ENCODE measurements at places on chromosomes 13 and 19. TPM values are rescaled to one million over a fixed set of nuclear protein-coding genes. Genes with fewer than 3 reads are reported as not detected.

DNA sequence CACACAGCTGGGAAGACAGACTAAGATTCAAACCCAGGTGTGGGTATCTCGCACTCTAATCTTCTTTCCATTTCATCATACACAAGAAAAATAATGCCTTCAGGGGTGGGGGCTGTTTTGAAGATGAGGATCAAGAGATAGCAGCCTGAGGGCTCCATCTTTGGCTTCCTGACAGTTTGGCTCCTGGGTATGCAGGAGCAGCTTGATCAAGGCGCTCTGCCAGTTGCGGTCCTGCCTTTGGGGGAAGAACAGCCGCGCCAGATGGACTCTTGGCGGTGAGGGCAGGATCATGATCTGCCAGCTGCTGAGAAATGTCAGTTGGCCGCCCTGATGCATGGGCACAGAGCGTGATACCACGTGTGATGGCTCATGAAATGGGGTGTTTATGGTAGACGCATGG is 119.1 kb downstream of the IER2 start:
- DNase-seq: no peak

- no peak for DNase-seq
These were observed 4.8 kb upstream of the OXGR1 start for GRCh38 chr13:96999091-96999490.

- DNase-seq: no peak
These were observed 13.1 kb upstream of the GTF3A start for GRCh38 chr13:27411341-27411740.

The ERICH4 gene
- not detected for total RNA-seq

GRCh38 chr13:94515374-94515773 is 35.9 kb upstream of the DCT start:
- no peak for DNase-seq

The KHSRP gene
- total RNA-seq: 499 TPM

- DNase-seq: no peak
These were observed 11.0 kb upstream of the DOCK6 start for GRCh38 chr19:11273296-11273695.

- no peak for DNase-seq
These were observed 88.4 kb upstream of the IRS2 start for GRCh38 chr13:109874484-109875454.

DNA sequence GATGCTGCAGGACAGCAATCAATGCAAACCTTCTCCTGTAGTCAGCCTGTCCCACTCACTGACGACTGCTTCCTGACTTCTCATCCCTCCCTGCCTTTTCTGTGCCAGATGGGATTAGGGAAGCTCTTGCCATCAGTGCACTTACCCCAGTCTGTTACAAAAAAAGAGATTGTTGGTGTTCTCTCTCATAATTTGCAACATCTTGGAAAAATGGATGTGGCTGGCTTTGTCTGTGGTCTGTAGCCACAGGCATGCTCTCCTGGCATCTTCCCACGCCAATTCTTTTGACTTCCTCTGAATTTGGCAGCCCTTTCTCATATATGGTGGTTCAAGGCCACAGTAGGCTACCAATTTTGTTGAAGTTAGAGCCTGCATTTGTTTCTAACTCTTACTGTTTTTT is 11.6 kb upstream of the HTR2A start:
- DNase-seq: no peak

The MADCAM1 gene
- 2.0 TPM for total RNA-seq

DNA sequence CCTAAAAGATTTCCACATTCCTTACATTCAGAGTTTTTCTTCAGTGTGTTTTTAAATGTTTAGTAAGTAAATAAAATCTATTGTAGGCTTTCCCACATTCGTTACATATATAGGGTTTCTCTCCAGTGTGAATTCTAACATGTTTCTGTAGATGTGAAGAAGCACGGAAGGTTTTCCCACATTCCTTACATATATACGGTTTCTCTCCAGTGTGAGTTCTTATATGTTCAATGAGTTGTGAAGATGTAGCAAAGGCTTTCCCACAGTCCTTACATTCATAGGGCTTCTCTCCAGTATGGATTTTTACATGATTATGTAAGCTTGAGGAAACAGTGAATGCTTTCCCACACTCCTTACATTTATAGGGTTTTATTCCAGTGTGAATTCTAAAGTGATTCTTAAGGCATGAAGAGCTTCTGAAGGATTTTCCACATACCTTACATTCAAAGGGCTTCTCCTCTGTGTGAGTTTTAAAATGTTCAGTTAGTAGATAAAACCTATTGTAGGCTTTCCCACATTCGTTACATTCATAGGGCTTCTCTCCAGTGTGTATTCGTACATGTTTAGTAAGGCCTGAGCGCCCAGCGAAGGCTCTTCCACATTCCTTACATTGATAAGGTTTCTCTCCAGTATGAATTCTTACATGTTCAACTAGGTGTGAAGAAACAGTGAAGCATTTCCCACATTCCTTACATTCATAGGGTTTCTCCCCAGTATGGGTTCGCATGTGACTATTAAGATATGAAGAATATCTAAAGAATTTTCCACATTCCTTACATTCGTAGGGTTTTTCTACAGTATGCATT is 18.2 kb downstream of the ZNF121 start:
- no peak for DNase-seq

The GPR183 gene
- total RNA-seq: not detected

The FCGBP gene
- total RNA-seq: 1.1 TPM

The PSG2 gene
- total RNA-seq: not detected

The CEACAM20 gene
- not detected for total RNA-seq

- DNase-seq: no peak
These were observed 31.3 kb upstream of the ASF1B start for GRCh38 chr19:14167576-14168138.

DNA sequence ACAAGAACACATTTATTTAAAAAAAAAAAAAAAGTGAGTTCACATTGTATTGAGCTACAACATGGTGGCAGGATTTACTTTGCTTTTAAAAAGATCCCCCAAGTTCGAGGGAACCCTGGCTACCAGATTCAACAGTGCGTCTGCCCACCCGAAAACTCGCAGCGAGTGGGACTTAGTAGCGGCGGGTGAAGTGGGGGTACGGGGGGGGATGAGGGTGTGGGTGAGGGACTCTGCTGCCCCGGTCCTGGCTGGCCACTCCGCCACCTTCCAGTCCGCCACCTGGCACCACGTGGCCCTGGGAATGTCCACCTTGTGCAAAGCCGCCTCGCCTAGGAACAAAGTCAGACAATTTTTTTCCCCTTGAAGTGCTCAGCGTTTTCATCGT is 19.3 kb upstream of the TINCR start:
- no peak for DNase-seq

DNA sequence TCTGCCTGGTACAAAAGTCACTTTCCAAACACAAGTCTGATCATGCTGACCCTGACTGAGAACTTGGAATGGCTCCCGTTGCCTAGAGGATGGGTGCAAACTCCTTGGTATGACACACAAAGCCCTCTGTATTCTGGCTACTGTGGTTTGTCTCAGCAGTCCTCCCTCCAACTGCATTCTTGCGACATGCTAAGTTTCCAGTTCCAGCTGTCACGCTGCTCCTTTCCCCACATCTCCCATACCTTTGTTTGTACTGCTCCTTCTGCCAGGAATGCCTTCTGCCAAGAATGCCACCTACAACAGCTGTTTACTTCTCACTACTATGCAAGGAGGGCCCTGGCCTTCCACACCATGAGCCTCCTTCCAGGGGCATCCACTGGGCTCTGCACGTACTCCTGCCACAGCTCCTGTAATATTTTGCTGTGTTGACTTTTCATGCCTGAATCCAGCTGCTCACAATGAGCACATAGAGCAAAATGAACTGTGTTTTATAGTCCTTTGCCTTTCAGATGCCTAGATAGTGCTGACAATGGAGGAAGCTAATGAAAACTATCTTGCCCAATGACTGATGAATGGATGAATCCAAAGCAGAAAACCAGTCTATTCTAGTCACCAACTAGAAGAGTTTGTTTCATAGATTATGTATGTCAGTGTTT is 543.7 kb downstream of the EFNB2 start:
- no peak for DNase-seq

The LCP1 gene
- total RNA-seq: 565 TPM

DNA sequence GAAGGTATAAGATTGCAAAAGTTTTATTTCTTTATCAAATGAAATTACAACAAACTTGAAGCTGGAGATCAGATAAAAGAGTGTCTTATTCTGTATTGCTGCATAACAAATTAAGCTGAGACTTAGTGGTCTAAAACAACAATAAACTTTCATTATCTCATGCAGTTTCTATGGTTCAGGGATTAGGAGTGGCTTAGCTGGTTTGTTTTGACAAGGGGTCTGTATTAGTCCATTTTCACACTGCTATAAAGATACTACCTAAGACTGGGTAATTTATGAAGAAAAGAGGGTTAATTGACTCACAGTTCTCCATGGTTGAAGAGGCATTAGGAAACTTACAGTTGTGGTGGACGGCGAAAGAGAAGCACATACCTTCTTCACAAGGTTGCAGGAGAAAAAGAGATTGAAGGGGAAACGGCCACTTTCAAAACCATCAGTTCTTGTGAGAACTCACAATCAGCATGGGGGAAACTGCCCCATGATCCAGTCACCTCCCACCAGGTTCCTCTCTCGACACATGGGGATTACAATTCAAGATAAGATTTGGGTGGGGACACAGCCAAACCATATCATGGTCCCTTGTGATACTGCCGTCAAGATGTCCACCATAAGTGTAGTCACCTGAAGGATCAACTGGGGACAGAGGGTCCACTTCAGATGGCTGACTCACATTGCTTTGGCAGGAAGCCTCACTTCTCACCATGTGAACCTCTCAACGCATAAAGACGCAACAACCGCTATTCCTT is 97.8 kb downstream of the RNF17 start:
- DNase-seq: no peak

- no peak for DNase-seq
These were observed 37.3 kb downstream of the KLF2 start for GRCh38 chr19:16361926-16362325.

- DNase-seq: no peak
These were observed 6.0 kb upstream of the BSG start for GRCh38 chr19:566403-566802.

The UBE2S gene
- 321 TPM for total RNA-seq

DNA sequence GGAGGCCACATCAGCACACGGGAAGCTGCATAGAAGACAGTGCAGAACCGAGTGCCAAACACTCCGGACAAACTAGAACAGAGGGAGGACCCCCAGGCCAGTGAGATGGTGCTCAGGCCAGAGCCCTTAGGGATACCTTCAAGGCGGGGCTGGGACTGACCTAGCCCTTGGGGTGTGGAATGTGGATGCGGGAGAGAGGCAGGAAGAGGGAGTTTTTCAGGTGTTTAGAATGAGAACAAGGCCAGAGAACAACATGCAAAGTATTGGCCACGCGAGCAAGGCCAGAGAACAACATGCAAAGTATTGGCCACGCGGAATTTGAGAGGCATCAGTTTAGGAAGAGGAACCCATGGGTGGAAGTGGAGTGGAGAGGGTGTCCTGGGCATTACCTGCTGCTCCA is 65.1 kb upstream of the ATP12A start:
- DNase-seq: no peak

The ZNF709 gene
- total RNA-seq: 4.6 TPM

DNA sequence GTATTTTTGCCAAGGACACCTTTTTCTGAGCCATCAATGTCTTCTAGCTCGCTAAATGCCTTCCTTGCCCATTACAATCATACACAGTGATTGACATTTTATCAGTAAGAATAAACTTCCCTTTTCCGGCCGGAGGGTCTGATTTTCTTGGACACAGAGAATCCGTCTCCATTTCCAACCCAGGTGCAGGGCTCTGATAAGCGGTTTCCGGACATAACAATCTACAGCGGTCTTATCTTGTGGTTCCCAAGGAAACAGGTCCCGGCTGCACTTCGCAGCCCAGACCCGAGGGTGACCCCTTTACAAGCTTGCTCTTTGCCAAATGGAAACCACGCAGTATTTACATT is 5.1 kb upstream of the ZNF77 start:
- peak; percentile 59 for DNase-seq

The FCER2 gene
- total RNA-seq: 4.6 TPM

The LGALS14 gene
- total RNA-seq: not detected

GRCh38 chr13:111425326-111425725 is 104.9 kb downstream of the TEX29 start:
- no peak for DNase-seq

GRCh38 chr13:29458419-29458818 is 137.1 kb downstream of the SLC7A1 start:
- DNase-seq: no peak

DNA sequence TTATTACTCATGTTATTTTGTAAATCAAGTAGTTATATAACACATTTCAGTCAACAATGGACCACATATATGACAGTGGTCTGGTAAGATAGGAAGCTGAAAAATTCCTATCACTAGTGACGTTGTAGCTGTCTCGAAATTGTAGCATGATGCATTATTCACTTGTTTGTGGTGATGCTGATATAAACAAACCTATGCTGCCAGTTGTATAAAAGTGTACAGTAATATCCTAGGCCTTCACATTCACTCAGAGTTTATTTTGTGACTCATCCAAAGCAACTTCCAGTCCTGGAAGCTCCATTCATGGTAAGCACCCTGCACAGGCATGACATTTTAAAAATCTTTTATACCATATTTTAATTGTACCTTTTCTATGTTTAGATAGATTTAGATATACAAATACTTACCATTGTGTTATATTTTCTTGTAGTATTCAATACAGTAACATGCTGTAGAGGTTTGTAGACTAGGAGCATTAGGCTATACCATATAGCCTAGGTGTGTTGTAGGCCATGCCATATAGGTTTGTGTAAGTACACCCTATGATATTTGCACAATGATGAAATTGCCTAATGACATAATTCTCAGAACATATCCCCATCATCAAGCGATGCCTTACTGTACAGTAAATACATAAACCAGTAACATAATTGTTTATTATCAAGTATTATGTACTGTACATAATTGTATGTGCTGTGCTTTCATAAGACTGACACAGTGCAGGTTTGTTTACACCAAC is 49.3 kb downstream of the IFT88 start:
- DNase-seq: no peak

The CAPS gene
- total RNA-seq: 11.0 TPM

The TPTE2 gene
- 0.30 TPM for total RNA-seq

The CA11 gene
- 4.6 TPM for total RNA-seq

DNA sequence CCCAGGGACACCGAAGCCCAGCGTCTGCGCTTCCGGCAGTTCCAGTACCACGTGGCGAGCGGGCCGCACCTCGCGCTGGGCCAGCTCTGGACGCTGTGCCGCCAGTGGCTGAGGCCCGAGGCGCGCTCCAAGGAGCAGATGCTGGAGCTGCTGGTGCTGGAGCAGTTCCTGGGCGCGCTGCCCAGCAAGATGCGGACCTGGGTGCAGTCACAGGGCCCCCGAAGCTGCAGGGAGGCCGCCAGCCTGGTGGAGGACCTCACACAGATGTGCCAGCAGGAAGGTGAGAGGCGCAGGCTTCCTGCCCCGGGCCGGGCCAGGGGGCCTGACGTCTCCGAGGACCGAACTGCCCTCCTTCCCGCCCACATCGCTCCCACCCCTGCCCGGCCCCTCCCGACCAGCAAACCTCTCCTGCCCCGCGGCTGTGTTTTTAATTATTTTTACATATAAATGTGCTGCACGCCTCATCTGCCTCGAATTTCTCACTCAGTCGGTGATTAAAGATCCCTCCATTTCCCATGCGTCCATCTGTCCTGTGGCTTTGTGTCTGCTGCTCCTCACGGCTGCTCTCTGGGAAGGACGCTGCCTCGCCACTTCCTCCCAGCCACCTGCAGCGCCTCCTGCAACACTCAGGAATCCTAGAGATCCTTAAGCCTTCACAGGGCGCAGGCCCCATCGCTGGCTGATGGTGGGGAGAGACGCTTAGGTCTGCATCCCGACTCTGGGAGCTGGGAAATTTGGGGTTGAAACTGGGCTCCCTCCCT is 4.3 kb downstream of the ZSCAN1 start:
- DNase-seq: no peak

- no peak for DNase-seq
These were observed 53.2 kb downstream of the CRTC1 start for GRCh38 chr19:18736415-18737336.

The KIR3DL2 gene
- total RNA-seq: not detected
